Gastroesophageal sphincter (tissue), 4 donors: ENCODE measurements at places on chromosomes 4 and X.

GRCh38 chrX:153909024-153909979 is 4.8 kb downstream of the AVPR2 start:
- peaks cover 4% of the 10 kb centered on the region for H3K4me1 ChIP-seq
- no peak overlapping the region for H3K27ac ChIP-seq

- ATAC-seq: peak; percentile 90
- peak overlapping the region; percentile 88 for H3K27ac ChIP-seq
- no peaks in the 10 kb centered on the region for H3K27me3 ChIP-seq
- no peaks in the 10 kb centered on the region for H3K36me3 ChIP-seq
- peaks cover 10% of the 10 kb centered on the region for H3K4me1 ChIP-seq
Observed at GRCh38 chr4:41360214-41360920, 103.6 kb downstream of the UCHL1 start.

DNA sequence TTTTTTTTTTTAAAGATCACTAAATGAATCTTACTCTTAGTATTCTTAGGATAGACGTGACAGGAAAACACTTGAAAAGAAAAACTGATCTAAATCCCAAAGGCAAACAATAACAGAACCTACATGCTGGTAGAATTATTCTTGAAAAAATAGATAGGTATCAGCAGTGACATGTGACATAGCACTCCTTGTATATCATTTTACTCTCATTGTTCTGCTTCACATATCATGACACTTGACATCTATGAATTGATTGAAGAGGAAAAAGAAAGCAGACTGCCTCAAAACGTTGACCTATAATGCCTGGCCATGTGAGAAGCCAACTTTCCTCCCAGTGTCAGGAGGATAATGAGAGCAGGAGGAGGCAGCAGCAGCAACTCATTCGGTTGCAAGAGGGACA is 555.2 kb downstream of the GABRG1 start:
- no peak overlapping the region for H3K4me3 ChIP-seq
- H3K36me3 ChIP-seq: no peaks in the 10 kb centered on the region
- H3K4me1 ChIP-seq: no peaks in the 10 kb centered on the region
- ATAC-seq: no peak

DNA sequence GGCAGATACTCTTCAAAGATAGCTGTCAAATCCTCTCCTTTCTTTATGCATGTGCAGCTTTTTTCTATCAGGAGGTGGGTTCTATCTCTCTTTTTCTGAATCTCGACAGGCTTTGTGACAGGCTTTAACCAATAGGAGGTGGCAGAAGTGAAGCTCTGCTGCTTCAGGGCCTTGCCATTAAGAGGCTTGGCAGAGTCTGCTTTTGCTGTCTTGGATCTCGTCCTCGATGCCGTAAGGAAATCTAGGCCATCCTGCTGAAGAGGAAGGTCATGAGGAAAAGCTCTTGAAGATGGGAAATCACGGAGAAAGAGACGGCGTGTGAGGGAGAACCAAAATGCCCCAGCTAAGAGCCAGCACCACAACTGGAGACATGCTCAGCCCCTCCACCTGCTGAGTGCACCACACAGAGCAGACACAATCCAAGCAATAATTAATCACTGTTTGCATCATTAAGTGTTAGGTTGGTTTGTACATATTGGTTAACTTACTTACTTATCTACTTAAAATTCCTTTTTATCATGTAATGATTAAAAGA is 92.2 kb downstream of the DDIT4L start:
- no peaks in the 10 kb centered on the region for H3K27me3 ChIP-seq
- H3K4me1 ChIP-seq: peaks cover 21% of the 10 kb centered on the region
- no peak overlapping the region for H3K4me3 ChIP-seq

GRCh38 chrX:21905313-21905712 is 35.2 kb upstream of the SMS start:
- no peaks in the 10 kb centered on the region for H3K36me3 ChIP-seq
- ATAC-seq: no peak
- no peaks in the 10 kb centered on the region for H3K27me3 ChIP-seq
- H3K4me3 ChIP-seq: no peak overlapping the region

- no peaks in the 10 kb centered on the region for H3K36me3 ChIP-seq
- H3K27ac ChIP-seq: no peak overlapping the region
- no peak for ATAC-seq
- H3K4me3 ChIP-seq: no peak overlapping the region
Observed at GRCh38 chr4:146273204-146273901, 59.0 kb downstream of the REELD1 start.

GRCh38 chr4:5143940-5144339 is 92.7 kb downstream of the STK32B start:
- no peaks in the 10 kb centered on the region for H3K36me3 ChIP-seq
- H3K4me1 ChIP-seq: no peaks in the 10 kb centered on the region
- no peaks in the 10 kb centered on the region for H3K27me3 ChIP-seq
- no peak overlapping the region for H3K27ac ChIP-seq
- no peak overlapping the region for H3K4me3 ChIP-seq

- H3K36me3 ChIP-seq: no peaks in the 10 kb centered on the region
- ATAC-seq: no peak
- H3K27me3 ChIP-seq: no peaks in the 10 kb centered on the region
- H3K4me1 ChIP-seq: no peaks in the 10 kb centered on the region
Observed at GRCh38 chrX:72366701-72367454, 61.2 kb upstream of the CITED1 start.

GRCh38 chr4:3702561-3703221 is 63.5 kb upstream of the ADRA2C start:
- no peak overlapping the region for H3K27ac ChIP-seq
- no peak for ATAC-seq
- no peaks in the 10 kb centered on the region for H3K36me3 ChIP-seq
- H3K4me1 ChIP-seq: peaks cover 4% of the 10 kb centered on the region
- no peak overlapping the region for H3K4me3 ChIP-seq
- peaks cover 92% of the 10 kb centered on the region for H3K27me3 ChIP-seq

- ATAC-seq: no peak
- H3K36me3 ChIP-seq: no peaks in the 10 kb centered on the region
- no peaks in the 10 kb centered on the region for H3K4me1 ChIP-seq
- H3K27ac ChIP-seq: no peak overlapping the region
- no peak overlapping the region for H3K4me3 ChIP-seq
Observed at GRCh38 chrX:74318672-74319071, 14.7 kb downstream of the ZCCHC13 start.

DNA sequence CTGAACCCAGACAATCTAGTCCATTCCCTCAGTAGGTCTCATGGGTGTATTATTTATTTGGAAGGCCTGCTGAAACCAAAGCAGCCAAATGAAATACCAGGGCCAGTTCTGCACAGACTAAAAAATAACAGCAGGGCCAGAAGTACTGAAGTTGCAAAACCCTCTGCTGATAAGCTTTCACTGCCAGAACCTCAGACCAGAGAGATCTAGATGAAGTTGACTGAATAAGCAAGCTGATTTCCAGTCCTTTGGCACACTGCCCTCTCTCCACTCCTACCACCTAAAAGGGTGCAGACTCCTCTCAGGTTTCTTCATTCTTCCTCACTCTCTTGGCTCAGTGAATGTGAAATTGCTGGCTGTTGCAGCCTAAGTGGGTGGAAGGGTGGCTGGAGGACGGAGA is 276.7 kb upstream of the KLF3 start:
- no peaks in the 10 kb centered on the region for H3K27me3 ChIP-seq
- no peaks in the 10 kb centered on the region for H3K36me3 ChIP-seq
- H3K27ac ChIP-seq: no peak overlapping the region
- peaks cover 18% of the 10 kb centered on the region for H3K4me1 ChIP-seq
- H3K4me3 ChIP-seq: no peak overlapping the region

GRCh38 chrX:136189222-136189621 is 41.9 kb downstream of the FHL1 start:
- H3K27me3 ChIP-seq: no peaks in the 10 kb centered on the region
- no peak overlapping the region for H3K4me3 ChIP-seq
- peak overlapping the region; percentile 92 for H3K27ac ChIP-seq

GRCh38 chrX:118615141-118615540 is 112.3 kb upstream of the IL13RA1 start:
- no peak overlapping the region for H3K4me3 ChIP-seq
- no peaks in the 10 kb centered on the region for H3K36me3 ChIP-seq
- H3K27me3 ChIP-seq: no peaks in the 10 kb centered on the region
- H3K27ac ChIP-seq: peak overlapping the region; percentile 29

- H3K36me3 ChIP-seq: no peaks in the 10 kb centered on the region
- H3K4me3 ChIP-seq: no peak overlapping the region
- ATAC-seq: no peak
- no peaks in the 10 kb centered on the region for H3K27me3 ChIP-seq
- H3K27ac ChIP-seq: no peak overlapping the region
Observed at GRCh38 chr4:48665555-48666186, 114.4 kb downstream of the FRYL start.

- no peak overlapping the region for H3K4me3 ChIP-seq
- H3K27me3 ChIP-seq: no peaks in the 10 kb centered on the region
- no peaks in the 10 kb centered on the region for H3K36me3 ChIP-seq
- peak overlapping the region; percentile 70 for H3K27ac ChIP-seq
Observed at GRCh38 chr4:86960557-86960961, 25.7 kb downstream of the AFF1 start.

DNA sequence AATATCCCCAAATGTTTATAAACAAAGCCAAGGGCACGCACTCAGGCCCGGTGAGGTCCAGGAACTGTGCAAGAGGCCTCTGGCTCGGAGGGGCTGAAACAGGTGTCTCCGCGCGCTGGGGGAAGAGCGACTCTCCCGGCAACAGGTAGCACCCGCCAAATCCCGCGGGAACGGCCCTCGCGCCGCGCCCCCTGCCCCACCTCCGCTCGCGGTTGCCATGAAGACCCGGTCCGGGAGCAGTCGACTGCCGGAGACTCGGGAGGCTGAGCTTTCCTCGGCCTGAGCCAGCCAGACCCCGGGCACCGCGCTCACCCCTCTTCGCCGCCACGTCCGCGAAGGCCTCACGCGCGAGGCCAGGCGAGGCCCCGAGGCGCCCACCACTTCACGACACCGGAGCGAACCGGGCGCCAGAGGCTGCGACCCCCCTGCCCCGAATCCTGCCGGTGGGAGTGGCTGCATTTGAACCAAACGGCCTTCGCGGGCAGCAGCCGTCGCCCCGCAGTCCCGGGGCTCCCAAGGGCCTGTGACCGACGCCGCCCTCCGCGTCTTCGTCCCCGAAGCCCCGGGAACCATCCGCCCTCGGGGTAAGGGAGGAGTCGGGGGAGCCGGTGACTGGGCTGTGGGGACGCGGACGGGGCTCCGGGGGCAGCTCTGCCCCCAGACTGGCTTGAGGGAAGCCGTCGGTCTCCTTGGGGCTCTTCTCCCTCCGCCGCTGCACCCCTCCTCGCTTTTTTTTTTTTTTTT is at the start of gene NSUN7:
Gene NSUN7 (plus strand): TSS at position 239 of the 744 bp plus-strand sequence. CDS start 739 bp downstream, outside the sequence.
- no peak within 1 kb of the TSS for H3K27ac ChIP-seq
- H3K4me1 ChIP-seq: no peaks in the 10 kb centered on the region
- peaks cover 11% of the 10 kb centered on the region for H3K27me3 ChIP-seq
- ATAC-seq: peak; percentile 60
- H3K4me3 ChIP-seq: peak within 1 kb of the TSS; percentile 61
- H3K36me3 ChIP-seq: no peaks in the 10 kb centered on the region

GRCh38 chrX:44903107-44903506 is 30.1 kb downstream of the KDM6A start:
- no peak overlapping the region for H3K4me3 ChIP-seq
- no peak for ATAC-seq
- no peaks in the 10 kb centered on the region for H3K4me1 ChIP-seq
- H3K27ac ChIP-seq: no peak overlapping the region
- H3K36me3 ChIP-seq: no peaks in the 10 kb centered on the region
- H3K27me3 ChIP-seq: no peaks in the 10 kb centered on the region
